ENCODE measurements at places on chromosomes 3 and 15.

DNA sequence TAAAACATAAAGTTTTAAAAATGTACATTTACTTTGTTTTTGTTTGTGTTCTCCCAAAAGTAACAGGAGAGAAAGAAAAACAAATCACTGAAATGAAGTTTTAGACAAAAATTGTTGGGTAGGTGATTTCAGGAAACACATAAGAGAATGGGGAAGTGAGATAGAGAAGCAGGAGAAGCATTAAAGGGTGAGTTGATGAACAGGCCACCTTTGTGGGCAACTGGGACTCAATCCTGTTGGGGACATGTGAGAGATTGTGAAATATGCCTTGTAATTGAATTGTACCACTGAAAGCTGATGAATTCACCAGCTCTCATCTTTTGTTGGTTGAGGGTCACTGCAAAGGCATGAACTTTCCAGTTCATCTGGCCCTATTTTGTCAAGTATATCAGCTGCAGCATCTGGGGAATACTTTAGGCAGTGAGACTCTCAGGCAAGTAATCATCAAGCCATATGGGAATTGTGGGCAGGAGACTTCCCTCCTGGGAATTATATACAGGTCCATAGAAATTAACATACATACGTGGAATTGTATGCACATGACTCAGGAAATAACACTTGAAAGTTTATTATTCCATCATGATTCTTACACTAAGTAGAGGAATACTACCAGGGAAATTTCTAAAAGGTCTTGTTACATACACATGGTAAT, 181.0 kb downstream of the ZBBX start:
- DNase-seq: no peak

GRCh38 chr15:52798529-52799101, 8.5 kb upstream of the ONECUT1 start:
- DNase-seq: no peak

DNA sequence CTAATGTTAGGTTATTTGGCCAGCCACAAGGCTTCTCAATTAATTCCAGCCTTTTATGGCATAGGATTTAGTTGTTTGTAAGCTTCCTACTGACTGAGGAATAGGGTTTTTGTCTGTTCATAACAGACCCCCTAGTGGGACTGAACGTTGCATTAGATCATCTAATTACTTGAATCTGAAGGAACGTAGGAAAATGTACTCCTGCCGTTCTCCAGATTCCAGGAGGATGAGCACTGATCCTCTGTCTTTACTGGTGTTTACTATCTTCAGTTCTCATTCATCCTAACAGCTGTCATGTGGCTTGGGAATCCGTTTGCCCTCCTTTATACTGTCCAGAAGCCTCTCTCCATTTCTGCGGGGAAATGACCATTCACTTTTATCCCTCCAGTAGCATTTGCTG, 52.7 kb downstream of the RAD54L2 start:
- no peak for DNase-seq

- DNase-seq: no peak
Measured at GRCh38 chr15:36948982-36949381, 151.4 kb downstream of the MEIS2 start.

DNA sequence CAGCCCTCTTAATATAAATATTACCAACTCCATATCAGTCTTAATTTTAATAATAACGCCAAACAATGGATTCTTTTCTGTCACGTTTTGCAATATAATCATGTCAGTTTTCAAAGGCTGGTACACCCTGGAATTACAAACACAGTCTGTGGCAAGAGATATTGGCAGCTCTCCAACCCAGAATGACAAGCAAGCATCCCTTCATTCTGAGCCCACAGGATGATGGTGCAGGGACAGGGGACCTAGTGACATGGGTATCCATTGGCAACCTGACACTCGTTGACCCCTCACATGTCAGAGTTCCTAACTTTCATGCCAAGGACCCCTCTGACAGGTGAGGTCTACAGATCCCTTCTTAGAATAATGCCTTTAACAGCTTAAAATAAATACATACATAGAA, 154.5 kb upstream of the TSC22D2 start:
- no peak for DNase-seq

DNA sequence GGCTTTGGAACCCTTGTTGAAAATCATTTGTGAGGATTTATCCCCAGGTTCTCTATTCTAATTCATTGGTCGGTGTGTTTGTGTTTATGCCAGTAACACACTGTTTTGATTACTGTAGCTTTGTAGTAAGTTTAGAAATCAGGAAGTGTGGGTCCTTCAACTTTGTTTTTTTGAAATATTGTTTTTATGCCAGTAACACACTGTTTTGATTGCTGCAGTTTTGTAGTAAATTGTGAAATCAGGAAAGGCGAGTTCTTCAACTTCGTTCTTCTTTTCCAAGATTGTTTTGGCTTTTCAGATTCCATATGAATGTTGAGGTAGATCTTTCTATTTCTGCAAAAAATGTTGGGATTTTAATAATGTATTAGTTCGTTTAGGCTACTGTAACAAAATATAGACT, 314.6 kb downstream of the RPLP1 start:
- no peak for DNase-seq

DNA sequence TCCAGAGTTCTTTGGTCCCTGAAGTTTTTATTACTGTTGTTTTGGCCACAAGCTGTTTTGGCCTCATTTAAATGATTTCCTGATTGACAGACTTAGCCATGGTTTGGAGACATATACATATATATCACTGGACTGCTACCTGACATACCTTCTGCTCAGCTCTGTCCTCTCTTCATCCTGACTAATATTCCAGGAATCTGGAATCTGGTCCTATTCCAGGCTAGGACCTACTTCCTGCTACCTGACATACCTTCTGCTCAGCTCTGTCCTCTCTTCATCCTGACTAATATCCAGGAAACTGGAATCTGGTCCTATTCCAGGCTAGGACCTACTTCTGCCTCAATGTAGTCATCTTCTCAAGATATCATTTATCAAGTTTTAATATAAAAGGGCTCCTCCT, 724.4 kb upstream of the ROBO1 start:
- DNase-seq: no peak

- DNase-seq: no peak
Measured at GRCh38 chr3:41434781-41435180, 235.5 kb downstream of the CTNNB1 start.

GRCh38 chr15:46701896-46702295, 1015.4 kb upstream of the SEMA6D start:
- no peak for DNase-seq

DNA sequence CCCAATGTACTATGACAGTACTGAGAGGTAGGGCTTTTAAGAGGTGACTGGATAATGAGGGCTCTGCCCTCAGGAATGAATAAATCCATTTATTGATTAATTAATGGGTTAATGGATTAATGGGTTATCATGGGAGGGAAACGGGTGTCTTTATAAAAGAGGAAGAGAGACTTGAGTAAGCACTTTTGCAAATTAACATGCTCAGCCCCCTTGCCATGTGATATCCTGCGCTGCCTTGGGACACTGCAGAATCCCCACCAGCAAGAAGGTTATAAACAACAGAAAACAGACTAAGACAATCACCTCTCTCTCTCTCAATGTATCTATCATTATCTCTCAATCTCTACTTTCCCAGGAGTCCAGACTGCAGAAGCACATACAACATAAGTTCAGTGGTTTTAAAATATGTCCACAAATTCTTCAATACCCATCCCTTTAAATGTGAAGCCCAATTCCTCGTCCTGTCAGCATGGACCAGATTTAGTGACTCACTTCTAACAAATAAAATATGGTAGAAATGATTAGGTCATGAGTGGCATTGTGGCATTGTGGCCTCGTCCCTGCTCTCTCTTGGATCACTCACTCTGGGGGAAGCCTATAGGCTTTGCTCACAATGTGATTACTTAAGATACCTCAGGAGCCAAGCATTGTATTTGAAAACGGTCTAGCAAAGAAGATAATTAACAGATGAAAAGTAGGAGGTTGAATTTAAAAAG, 40.0 kb upstream of the IL12A start:
- DNase-seq: no peak

GRCh38 chr3:155110022-155110421, 29.9 kb downstream of the MME start:
- DNase-seq: no peak

DNA sequence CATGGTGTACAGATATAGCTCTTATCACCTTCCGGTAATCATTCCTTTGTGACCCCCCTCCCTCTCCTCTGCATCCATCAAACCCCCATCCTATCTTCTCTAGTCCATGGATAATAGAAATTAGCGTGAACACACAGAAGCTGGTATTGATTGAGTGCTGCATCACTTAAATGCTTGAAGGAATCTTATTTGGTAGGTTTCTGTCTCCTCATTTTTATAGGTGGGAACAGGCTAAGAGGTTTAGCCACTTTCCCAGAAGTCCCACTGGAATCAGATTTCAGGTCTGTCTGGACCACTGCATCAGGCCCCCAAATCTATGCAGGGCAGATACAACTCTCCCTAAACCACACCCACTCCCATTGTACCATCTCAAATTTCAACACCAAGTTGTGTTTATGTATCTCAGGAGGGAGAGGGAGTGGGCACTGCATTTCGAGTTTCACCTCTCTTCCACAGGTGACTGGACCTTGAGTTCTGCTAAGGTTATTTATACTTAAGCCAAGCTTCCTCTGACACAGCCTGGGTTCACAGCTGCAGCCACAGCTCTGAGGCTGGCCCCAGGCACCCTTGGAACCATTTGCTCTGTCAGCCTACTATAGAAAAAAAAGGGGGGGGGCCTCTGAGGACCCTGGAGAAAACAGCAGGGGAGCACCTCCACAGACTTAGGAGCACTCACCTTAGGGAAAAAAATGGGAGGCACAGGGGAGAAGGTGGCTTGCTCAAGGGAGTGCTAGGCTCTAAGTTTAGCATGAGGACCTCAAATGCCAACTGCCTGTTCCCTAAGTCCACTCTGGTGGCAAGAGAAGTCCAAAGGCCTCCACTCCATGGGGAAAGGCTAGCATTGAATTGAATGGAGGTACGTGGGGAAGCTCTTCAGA, 2.1 kb upstream of the NMB start:
- no peak for DNase-seq

DNA sequence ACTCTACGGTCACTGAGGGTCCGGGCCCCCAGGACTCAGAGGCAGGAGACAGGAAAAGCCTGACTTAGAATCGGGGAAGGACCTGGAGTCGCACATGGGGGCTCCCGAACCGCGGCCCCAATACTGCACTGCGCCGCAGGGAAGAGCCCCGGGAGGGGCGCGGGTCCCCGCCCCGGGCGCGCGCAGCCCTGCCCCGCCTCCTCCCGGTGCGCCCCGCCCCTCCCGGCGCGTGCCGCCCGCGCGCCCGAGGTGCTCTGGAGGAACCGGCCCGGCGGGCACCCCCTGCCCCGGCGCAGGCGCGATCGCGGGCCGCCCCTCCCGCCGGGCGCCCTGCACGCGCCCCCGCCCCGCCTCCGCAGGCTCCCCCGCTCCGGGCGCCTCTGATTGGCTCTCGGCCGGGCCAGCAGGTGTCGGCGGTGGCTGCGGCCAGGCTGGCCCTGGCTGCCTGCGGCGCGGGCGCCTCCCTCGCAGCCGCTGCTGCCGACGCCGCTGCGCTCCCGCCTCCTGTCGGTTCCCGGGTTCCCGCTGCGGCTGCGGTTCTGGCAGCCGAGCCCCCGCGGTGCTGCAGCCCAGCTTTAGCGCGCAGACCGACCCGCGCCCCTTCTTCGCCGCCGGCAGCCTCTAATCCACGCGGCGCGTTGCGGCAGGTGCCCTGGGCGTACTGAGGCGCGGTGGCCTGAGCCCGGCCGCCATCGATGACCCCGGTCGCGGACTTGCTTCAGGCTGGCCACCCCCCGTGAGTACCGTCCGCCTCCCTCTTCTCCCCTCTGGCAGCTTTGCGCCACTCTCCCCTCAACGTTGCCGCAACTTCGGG, at the start of gene MYRIP:
TSS of gene MYRIP (plus strand) at position 429 of the 814 bp plus-strand sequence. CDS start 91,208 bp downstream, outside the sequence.
- DNase-seq: peak; percentile 84

DNA sequence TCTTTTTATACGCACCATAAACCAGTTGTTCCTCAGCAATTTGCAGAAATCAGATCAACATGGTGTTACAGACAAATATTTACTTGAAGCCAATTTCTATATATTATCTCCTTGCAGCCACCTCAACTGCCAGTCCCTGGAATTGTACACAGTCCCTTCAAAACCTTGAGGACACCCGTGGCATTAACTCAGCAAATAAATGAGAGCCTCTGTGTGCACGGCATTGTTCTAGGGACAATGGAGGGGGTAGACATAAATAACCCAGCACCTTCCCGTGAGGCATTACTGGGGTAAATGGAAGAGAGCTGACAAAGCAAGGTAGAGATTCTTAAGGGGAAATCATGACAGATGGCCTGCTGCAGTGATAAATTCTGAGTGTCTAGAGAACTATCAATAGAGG, 12.5 kb downstream of the TM2D3 start:
- no peak for DNase-seq

DNA sequence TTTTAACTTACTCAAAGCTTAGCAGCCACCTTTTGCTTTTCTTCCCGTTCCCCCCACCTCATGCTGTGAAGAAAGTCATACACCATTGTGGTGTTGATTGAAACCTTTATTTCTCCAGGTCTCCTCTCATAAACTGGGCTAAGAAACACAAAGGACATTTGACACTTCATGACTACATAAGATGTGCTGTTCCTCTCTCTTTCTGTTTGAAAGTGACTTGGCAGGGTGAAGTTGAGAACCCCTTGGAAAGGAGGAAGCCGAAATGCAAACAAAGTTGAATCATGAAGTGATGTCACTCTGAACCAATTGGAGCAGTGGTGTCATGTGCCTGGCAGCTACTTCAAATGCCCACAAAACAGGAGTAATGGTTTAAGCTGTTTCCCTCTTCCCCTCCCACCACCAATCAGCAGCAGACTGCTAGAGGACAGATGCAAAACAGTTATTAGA, 174.7 kb downstream of the IGF1R start:
- DNase-seq: no peak

DNA sequence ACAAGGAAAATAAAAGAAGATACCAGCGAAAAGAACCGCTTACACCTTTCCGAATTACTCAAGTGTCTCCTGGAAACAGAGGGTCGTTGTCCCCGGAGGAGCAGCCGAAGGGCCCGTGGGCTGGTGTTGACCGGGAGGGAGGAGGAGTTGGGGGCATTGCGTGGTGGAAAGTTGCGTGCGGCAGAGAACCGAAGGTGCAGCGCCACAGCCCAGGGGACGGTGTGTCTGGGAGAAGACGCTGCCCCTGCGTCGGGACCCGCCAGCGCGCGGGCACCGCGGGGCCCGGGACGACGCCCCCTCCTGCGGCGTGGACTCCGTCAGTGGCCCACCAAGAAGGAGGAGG, 325 bp downstream of the ALCAM start:
- peak; percentile 89 for DNase-seq

- DNase-seq: no peak
Measured at GRCh38 chr15:49435174-49435573, 12.1 kb downstream of the FGF7 start.

- no peak for DNase-seq
Measured at GRCh38 chr15:94576889-94577533, 345.6 kb downstream of the MCTP2 start.

GRCh38 chr15:85800478-85801123, 5.9 kb upstream of the KLHL25 start:
- DNase-seq: no peak

DNA sequence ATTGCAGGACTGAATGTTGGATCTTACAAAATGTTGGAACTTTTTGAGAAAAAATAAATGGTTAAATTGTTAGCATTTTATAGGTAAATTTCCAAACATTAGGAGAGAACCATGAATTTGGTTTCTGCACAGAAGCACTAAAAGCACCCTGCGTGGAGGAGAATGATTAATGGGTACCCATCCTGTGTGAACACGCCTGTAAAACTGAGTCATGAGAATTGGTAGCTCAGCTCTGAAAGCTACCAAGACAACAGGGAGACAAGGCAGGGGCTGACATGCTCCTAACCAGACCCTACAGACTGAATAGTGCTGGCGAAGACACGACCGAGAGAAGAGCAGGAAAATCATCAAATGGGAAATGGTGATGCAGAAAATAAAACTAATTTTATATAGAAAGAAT, 32.4 kb upstream of the MTMR10 start:
- DNase-seq: no peak

- no peak for DNase-seq
Measured at GRCh38 chr15:88745696-88746095, 57.5 kb upstream of the ACAN start.
